ENCODE measurements at places on chromosomes 2 and 18.

DNA sequence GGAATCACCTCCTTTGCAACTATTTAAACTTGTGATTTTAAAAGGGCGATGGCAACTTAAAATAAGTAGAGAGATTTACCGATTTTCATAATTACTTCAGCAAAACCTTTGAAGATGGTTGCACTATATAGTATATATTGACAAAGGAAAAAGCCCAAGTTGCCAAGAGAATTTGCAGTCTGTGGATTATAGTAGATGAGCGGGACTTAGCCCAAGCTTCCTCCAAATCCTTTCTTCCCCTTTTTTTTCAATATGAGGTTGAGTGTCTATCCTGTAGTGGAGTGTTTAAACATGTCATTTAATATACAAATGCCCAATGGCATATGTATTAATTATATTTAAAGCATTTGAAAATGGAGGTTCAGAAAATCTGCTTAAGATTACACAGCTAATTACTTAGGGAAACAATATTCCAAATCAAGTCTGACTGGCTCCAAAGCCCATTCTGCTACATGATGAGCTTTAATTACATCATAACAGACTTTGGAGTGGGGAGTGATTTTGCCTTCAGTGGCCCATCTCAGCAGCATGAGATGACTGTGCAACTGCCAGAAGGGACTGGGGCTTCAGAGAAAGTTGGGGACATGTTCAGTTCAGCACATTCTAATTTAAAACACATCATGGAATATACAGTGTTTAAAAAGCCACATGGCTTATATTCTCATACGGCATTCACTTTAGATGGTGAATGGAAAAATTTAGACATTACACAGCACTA lies 73.2 kb downstream of the COL3A1 start:
- DNase-seq = no peak

GRCh38 chr2:164028814-164029534 lies 293.2 kb upstream of the FIGN start:
- DNase-seq = no peak

DNA sequence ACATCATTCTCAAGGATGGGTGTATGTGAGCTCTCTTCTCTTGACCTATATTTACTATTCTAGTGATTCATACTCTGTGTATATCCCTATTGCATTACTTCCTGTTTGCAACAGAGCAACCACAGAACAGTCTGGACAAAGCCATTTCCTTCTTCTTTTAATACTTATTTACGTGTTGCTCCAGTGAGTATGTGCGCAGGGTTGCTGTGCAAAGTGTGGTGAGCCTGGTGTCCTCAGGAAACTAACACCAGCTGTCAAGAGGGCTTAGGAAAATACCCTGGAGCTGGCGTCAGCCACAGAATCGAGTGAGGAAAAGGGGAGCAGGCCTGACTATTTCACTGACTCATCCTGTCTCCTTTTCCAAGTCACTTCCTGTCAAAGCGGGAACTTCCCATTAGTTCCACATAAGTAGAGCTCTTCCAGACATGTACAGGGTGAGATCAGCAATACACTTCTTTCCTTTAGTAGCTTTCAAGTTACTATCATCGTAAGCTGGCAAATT lies 214.1 kb upstream of the COPS8 start:
- DNase-seq = peak; percentile 98

GRCh38 chr2:225288986-225289385 lies 110.5 kb upstream of the NYAP2 start:
- DNase-seq = no peak

DNA sequence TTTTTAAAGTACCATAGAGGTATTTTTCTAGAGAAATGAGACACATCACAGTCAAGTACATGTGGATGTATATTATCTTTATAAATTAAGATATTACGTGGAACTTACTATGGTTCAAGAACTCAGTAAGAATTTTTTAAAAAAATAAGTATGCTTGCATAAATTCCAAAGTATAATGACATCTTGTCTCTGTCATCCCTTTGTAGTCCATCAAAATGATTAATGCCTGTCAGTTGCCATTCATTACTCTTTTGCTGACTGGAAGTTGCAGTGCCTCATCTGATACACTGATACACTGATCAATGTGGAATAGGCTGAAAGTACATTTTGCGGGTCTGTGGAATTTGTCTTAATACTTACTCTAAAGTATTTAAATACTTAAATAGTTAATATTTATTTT lies 177.2 kb downstream of the GALNT13 start:
- DNase-seq = no peak

DNA sequence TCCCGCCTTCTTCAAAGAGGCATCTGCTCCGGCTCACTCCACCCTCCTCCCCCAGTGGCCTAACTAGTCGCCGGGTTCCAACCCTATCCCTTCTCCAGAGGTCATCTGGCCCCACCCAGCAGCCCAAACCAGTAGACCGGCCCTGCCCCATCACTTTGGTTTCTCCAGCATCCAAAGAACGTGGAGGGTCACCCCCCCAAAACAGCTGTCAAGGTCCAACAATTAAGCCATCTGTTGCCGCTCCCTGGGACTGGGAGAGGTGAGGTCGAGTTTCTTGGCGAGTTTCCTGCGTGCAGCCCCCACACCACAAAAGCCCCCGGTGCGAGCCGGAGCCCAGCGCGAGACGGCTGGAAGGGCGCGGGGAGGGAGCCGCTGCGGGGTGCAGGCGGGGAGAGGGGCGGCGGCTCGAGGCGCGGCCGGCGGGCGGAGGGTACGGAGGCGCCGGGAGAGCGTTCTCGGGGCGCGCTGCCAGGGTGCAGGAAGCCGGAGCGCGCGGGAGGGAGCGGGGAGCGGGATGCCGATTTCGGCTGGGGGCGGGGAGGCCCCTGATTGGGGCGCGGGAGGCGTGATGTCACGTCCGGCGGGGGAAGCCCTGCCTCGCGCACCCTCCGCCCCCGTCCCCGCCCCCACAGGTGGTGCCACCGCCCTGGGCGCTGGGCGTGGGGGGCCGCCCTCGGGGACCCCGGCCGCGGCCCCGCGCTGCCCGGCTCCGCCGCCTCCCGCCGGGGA lies 571 bp upstream of the GPC1 start:
- peak; percentile 73 for DNase-seq

DNA sequence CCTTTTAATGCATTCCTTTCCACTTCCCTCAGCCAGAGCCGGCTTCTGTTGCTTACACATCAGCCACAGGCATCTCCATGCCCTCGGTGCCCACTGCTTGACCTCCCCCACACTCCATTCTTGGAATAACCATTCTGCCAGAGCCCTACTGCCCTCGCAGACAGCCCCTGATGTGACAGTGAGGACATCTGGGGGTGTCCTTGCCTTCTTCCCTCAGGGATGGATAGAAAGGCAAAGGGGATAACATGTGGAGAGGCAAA lies 6.4 kb upstream of the NPPC start:
- DNase-seq = no peak

All from HFF-Myc (cell line).